Activated T-cell treated with anti-CD3 and anti-CD28 coated beads for 48 hours (primary cell): ENCODE measurements at places on chromosomes 1 and 21.

DNA sequence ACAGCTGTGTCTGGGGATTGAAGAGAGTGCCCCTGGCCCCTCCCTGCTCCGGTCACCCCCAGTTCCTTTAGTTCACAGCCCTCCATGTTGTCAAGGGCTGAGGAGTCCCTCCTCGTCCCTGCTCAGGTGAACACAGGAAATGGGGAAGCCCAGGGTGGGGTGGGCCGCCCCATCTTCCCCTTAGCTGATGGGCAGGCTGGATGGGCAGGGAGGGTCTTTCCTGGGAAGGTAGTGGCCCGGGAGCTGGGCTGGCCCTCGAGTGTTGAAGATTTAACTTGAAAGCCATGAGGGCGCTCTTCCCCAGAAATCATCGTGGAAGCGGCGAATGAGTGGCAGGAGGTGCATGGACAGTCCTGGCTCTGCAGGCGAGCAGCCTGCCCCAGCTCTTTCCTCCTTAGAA lies 18.3 kb upstream of the NPHP4 start:
- no peak for DNase-seq

DNA sequence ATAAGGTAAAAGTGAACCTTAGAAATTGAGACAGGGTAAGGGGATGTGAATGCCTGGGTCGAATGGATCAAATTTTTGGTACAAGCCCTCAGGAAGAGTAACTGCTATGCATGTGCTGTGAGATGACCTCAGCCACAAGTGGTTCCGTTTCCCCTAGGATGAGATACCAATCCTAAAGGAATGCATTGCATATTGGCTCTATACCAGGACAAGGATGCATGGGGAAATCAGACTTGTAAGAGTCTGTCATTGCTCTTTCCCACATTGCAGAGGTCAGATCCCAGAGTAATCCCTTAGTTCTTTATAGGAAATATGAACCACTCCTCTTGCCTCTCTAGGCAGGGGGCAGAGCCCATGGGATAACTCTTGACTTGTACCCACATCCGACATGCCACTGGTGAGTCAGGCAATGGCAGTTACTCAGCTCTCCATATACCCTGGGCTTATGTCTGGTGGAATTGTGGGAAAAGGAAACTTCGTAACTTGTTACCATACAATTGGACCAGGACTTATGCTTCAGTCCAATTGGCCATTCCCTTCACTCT lies 428.3 kb upstream of the ZRANB2 start:
- DNase-seq: no peak

DNA sequence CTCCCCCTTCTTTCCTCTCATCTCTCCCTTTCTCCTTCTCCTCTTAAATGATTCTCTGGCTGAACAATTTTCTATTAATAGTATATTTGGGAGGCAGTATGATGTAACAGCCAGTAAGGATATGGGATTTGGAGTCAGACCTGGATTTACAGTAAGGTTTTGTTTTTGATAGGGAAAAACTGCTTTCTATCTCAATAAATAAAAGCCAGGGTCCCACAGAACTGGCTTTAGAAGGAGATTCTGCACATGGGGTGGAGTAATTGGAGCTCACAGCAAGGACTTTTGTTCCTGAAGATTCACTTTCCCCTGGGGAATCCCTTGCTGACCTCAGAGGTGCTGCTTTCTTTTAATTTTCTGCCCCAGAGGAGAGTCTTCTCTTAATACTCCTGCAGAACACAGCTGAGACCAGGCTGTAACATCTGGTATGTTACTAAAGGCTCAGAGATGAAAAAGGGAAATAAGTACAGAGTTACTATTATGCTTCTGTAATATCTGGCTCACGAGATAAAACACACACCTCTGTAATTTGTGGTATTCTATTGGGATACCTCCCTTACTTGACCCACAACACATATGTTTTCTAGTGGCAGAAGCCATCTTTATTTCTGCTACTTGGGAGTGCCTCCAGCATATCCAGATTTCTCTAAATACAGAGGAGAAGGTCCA lies 13.4 kb downstream of the EPB41 start:
- no peak for DNase-seq

DNA sequence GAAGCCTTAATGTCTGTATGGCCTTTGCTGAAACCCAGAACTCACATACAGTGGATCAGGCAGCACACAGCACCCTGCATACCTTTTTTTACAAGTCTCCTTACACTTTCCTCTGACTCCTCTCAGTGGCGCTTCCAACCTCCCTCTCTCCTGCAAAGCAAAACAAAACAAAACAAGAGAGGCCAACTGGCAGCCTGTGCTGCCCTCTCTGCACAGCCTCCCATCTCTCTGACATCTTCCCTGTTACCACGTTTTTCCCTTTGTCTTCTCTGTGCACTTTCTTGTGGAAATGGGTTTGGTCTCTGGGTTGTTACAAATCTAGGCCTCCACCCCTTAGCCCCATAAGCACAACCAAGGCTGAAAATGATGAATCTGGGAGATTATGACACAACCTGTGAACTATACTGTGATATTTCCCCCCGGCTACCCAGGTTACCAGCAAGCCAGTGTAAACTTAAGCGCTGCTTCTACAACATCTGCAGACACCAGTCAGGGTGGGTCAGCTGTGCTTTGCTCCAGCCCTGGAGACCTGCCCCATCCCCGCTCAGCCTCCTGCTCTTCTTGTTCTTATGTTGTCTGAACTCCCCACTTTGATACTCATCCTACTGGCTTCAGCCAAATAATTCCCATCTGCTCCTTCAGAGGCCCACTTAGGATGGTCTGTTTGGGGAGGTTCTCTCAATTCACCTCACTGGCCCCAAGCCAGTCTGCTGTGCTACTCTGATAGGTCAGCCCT lies 54.9 kb upstream of the FMOD start:
- DNase-seq: no peak

GRCh38 chr21:45403825-45404729 lies 888 bp upstream of the COL18A1 start:
- DNase-seq: no peak

DNA sequence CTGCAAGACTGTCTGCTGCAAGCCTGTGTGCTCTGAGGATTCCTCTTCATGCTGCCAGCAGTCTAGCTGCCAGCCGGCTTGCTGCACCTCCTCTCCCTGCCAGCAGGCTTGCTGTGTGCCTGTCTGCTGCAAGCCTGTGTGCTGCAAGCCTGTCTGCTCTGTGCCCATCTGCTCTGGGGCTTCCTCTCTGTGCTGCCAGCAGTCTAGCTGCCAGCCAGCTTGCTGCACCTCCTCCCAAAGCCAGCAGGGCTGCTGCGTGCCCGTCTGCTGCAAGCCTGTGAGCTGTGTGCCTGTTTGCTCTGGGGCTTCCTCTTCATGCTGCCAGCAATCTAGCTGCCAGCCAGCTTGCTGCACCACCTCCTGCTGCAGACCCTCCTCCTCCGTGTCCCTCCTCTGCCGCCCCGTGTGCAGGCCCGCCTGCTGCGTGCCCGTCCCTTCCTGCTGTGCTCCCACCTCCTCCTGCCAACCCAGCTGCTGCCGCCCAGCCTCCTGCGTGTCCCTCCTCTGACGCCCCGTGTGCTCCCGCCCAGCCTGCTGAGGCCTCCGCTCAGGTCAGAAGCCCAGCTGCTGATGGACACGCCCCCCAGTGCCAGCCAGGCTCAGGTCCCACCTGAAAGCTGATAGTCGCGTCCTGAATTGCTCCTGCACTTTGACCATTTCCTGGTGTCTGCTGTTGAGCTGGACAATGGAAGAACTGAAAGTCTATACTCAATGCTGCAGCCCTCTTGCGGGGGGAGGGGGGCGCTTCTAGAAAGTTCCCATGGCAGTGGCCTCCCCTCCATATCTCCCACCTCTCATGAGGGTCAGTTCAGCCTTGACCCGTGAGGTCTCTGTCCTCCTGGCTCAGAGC lies 1.2 kb downstream of the KRTAP10-4 start:
- DNase-seq: no peak

DNA sequence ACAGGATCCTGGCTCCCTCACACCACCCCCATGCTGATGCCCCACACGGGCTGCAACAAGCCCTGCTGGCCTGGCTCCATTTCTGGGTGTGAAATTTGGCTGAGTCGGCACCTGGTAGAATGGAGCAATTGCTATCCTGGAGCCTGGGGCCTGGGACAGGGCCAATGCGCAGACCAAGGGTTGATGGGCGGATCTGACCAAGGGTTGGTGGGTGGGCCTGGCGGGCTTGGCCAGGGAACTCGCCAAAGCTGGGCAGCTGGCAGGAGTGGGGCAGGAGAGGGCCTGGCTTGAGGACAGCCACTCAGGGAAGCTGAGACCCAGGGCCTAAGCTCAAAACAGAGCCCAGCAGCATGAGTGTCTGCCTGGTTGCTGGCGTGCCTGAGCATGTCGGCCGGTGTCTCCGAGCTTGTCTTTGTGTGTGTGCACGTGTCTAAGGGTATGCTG lies 70.9 kb upstream of the POU3F1 start:
- DNase-seq: no peak

DNA sequence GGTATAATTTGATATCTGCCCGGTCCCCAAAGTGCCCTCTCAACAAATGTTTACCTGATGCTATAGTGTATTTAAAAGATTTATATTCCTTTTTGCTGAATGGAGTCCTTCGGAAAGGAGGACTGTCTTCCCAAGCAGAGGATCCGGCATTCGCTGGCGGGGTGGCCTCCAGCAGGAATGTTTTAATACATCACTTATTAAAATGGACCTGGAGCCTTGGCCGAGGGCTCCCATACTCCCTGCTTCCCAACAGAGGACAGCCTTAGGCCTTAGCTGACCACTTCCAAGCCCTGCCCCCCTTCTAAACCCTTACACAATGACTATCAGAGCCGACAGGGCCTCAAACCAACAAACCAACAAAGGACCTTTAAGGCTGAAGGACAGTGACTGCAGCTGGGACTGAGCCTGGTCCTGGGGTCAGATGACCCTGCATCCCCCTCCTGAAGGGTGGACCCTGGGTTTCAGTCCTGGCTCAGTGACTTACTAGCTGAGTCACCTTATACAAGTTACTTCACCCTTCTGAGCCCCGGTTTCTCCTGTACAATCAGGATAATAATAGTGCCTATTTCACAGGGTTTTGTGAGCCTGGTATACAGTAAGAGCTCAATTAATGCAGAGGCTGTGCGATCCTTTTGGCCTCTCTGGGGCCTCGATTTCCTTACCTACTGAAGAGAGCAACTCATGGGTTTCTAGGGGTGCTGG lies 5.6 kb downstream of the CAMK2N1 start:
- DNase-seq: no peak

DNA sequence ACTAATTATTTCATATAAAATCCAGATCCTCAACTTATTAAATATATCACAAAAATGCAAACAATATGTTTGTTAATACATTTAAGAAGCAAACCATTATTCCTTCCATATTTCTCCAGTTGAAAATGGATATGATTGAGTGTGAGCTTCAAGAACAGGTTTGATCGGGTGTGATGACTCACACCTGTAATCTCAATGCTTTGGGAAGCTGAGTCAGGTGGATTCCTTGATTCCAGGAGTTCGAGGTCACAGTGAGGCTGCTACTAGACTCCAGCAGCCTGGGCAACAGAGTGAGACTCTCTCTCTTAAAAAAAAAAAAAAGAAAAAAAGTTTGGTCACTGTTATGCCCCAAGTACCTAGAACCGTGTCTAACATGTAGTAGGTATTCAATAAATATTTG lies 42.9 kb upstream of the RRP15 start:
- no peak for DNase-seq

- DNase-seq: no peak
Observed at GRCh38 chr1:25808481-25809244, 8.7 kb downstream of the SELENON start.

GRCh38 chr1:158101927-158102326 lies 78.8 kb upstream of the CD1D start:
- DNase-seq: no peak

- DNase-seq: no peak
Observed at GRCh38 chr1:109020693-109021257, 21.1 kb downstream of the WDR47 start.

GRCh38 chr1:28591708-28592320 lies at the start of gene RAB42:
RAB42 (plus strand) TSS chr1:28592265; CDS start chr1:28592512, 247 bp downstream.
- no peak for DNase-seq

GRCh38 chr1:113783254-113784103 lies 24.2 kb upstream of the PHTF1 start:
- no peak for DNase-seq

GRCh38 chr1:160665330-160666078 lies 18.7 kb upstream of the SLAMF1 start:
- no peak for DNase-seq

DNA sequence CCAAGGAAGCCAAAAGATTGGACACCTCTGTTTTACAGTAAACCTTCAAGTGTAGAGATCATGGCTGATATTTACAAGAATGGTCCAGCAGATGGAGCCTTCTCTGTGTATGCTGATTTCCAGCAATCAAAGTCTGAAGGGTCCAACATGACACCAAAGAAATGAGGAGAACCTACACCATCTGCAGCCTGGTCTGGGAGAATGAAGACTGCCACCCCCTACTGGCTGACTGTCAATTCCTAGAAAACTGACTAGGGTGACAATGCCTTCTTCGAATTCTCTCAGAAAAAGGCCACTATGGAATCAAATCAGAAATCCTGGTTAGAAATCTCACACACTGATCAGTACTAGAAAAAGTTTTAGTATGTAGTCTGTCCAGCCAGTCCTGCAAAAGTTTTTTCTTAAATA lies 83.3 kb downstream of the CDC42BPA start:
- DNase-seq: no peak

GRCh38 chr21:36288651-36289243 lies 31.2 kb upstream of the MORC3 start:
- DNase-seq: no peak

GRCh38 chr21:43596616-43597015 lies 62.7 kb downstream of the HSF2BP start:
- no peak for DNase-seq

- DNase-seq: no peak
Observed at GRCh38 chr1:158939180-158939579, 7.8 kb downstream of the PYHIN1 start.

GRCh38 chr21:20250337-20250736 lies 747.9 kb upstream of the NCAM2 start:
- DNase-seq: no peak

GRCh38 chr1:226428348-226428747 lies 20.5 kb upstream of the PARP1 start:
- DNase-seq: no peak

- DNase-seq: no peak
Observed at GRCh38 chr1:243474906-243475305, 219.1 kb downstream of the SDCCAG8 start.

GRCh38 chr1:8690253-8690525 lies 127.3 kb downstream of the RERE start:
- no peak for DNase-seq

- DNase-seq: no peak
Observed at GRCh38 chr1:200332716-200333115, 77.1 kb downstream of the ZNF281 start.

DNA sequence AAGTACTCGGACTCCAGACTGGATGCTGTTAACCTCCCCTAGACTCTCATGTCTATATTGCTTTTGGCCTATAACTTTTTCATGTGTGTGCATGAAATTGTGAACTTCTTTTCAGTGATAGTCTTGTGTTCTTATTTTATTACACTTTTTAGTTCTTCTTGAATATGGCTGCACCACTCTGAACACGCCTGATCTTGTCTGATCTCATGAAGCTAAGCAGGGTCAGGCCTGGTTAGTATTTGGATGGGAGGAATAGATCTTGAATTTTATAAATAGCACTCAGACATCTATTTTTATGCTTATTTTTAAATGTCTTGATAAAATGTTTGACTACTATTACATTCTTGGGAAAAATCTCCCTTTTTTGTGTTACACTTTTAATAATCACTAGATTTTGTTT lies 22.4 kb downstream of the TCP10L start:
- DNase-seq: no peak
